ENCODE measurements at places on chromosomes 3 and 15. TPM values are rescaled to one million over a fixed set of nuclear protein-coding genes. Genes with fewer than 3 reads are reported as not detected.

- DNase-seq: no peak
Observed at GRCh38 chr15:42012241-42012640, 8.6 kb downstream of the PLA2G4E start.

GRCh38 chr3:129745253-129745652 lies 138.8 kb upstream of the PLXND1 start:
- DNase-seq: no peak

- peak; percentile 51 for DNase-seq
Observed at GRCh38 chr3:126349071-126349470, 8.1 kb downstream of the KLF15 start.

IGDCC3 gene
- not detected for total RNA-seq

NTRK3 gene
- total RNA-seq: 28.4 TPM

PLD1 gene
- 36.8 TPM for total RNA-seq

- DNase-seq: no peak
Observed at GRCh38 chr3:98814817-98815420, 51.8 kb downstream of the ST3GAL6 start.

MEGF11 gene
- 6.8 TPM for total RNA-seq

P2RY14 gene
- total RNA-seq: 8.9 TPM

DNA sequence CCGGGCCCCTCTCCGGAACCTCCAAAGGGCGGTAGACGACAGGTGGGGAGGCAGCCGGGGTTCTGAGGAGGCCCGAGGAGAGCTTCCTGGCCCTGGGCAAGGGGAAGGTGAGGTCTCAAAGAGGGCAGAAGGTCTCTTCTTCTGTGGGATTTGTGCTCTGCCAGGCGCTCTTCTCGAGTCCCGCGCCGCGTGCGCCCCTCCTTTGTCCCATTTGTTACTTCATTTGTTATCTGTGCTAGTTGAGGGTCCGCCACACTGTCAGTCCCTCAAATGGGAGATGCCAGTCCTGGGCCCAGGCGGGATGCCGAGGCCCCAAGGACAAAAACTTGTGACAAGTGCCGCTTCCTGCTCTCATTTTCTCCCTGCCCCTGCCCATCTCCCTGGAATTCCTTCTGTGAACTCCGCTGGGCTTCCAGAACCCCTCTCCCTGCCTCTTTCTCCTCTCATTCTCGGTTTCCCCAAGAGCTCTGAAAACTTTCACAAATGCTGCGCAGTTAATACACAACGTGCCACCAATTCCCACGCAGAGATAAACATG lies 1.5 kb downstream of the ST8SIA2 start:
- no peak for DNase-seq

- no peak for DNase-seq
Observed at GRCh38 chr3:65080432-65080831, 392.6 kb upstream of the ADAMTS9 start.

- no peak for DNase-seq
Observed at GRCh38 chr3:53320697-53321096, 26.6 kb downstream of the DCP1A start.

PLSCR5 gene
- total RNA-seq: not detected

DNA sequence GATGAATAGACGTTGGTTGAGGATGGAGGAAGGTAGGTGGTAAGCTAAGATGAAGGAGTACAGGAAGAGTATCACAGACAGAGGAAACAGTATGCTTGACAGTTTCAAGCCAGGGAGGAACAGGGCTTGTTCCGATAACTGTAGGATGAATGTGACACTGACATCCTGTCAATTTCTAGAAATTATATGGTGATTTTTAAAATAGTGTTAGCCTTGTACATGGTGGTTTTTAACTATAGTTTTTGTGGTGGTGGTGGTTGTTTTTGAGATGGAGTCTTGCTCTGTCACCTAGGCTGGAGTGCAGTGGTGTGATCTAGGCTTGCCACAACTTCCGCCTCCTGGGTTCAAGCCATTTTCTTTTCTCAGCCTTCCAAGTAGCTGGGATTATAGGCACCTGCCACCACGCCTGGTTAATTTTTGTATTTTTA lies 92.8 kb downstream of the FNDC3B start:
- no peak for DNase-seq

SOX14 gene
- not detected for total RNA-seq

SKOR1 gene
- 1.3 TPM for total RNA-seq

SCN11A gene
- 0.71 TPM for total RNA-seq

DNA sequence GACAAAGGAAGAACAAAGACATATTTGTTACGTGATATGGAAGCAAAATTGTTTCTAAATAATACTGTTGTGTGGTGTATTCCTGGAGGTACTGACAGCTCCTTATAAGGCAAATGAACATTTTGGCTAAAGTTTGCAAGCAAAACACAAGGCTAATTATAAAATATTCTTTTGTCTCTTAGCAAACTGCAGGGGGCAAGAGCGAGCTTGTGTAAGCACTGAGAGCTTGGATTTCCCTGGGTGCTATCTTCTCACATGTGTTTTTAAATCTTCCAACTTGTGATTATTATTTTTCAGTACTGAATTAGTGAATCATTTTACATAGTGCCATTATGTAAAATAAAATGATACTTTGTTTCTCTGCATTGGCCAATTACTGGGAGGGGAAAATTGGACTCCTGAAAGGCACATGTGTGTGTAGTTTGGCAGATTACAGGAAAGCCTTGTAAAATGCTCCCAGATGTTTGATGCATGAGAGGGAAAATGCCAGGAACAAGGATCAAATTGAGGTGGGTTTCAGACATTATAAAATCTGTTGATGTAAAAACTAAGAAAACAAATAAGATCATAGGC lies 611.5 kb downstream of the AGBL1 start:
- DNase-seq: no peak

GRCh38 chr3:128932516-128933212 lies 53.2 kb downstream of the ACAD9 start:
- DNase-seq: no peak

NAA50 gene
- total RNA-seq: 75.7 TPM

GRCh38 chr15:40397688-40398412 lies 7.7 kb upstream of the IVD start:
- DNase-seq: no peak

CCDC39 gene
- 0.58 TPM for total RNA-seq

GRCh38 chr3:7821858-7822257 lies 679.8 kb upstream of the LMCD1 start:
- DNase-seq: no peak

- no peak for DNase-seq
Observed at GRCh38 chr3:42191443-42191747, 74.6 kb downstream of the CCK start.

INSYN1 gene
- total RNA-seq: 7.8 TPM

- no peak for DNase-seq
Observed at GRCh38 chr3:135641761-135642160, 323.8 kb upstream of the PPP2R3A start.

BNC1 gene
- 0.58 TPM for total RNA-seq

NRROS gene
- total RNA-seq: 10.0 TPM

- DNase-seq: no peak
Observed at GRCh38 chr15:72368325-72368724, 7.5 kb downstream of the HEXA start.

DNA sequence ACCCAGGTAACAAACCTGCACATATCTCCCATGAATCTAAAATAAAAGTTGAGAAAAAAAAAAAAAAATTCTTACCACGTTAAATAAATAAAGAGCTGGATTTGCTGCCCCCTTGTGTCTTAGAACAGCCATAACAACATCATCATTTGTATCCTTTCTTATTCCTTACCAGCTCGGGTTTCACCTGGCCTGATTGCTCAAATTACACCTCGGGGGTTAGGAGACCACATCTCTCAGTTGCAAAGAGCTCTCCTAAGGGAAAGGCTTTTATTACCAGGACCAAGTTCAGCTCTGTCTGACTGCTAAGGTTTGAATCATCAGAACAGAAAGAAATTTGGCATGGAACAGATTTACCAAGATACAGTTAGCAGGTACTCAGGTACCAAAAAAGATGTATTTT lies 25.8 kb upstream of the RPL39L start:
- DNase-seq: no peak

GRCh38 chr15:59165726-59166125 lies 40.9 kb upstream of the LDHAL6B start:
- no peak for DNase-seq

GRCh38 chr3:104564045-104564643 lies 802.6 kb upstream of the ALCAM start:
- peak; percentile 62 for DNase-seq

HCN4 gene
- not detected for total RNA-seq

MYL3 gene
- total RNA-seq: 3.3 TPM

GRCh38 chr3:167653155-167653554 lies 587 bp downstream of the WDR49 start:
- no peak for DNase-seq

PRSS50 gene
- 0.13 TPM for total RNA-seq

CGNL1 gene
- total RNA-seq: 38.1 TPM
